ENCODE measurements at places on chromosomes 4 and X.

DNA sequence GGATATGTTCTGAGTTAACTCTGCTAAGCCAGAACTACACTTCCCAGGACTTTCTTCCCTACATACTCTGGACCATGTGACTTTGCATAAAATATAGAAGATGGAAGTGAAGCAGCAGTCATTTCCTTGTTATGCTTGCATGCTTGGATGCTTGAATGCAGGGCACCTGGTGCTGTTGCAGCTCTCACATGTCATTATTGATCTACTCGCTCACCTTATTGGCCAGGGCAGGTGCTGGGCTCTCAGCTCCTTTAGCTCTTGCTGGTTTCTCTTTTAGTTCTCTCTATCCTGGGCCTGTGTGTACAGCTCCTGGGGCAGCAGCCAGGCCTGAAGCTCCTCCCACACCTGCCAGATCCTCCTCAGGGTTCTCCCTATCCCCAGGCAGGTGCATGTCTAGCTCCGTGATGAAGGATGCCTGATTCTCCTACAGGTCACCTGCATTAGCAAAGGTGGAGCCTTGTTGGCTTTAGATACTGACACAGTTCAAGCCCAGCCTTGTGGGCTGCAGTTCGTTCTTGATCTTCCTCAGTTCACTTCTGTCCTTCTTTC is 53.3 kb downstream of the MED28 start:
- no peak for DNase-seq

GRCh38 chrX:16839852-16840460 is 30.2 kb downstream of the RBBP7 start:
- DNase-seq: no peak

DNA sequence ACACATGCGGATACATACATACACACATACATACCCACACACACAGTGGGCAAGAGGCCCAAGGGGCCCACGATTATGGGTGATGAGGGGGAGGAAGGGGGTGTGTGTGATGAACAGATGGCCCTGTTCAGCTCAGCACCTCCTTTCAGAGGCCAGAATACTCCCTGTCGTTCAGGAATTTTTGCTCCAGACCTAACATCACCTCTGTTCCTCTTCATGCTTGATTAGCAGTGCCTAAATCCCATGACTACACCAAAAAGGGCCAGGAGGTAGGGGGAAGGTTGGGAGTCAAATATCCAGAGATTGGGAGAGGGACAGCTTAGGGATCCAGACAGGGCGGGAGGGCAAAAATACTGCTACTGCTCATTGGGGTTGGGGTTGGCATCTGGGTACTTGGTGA is 42.7 kb downstream of the SMC1A start:
- DNase-seq: no peak

DNA sequence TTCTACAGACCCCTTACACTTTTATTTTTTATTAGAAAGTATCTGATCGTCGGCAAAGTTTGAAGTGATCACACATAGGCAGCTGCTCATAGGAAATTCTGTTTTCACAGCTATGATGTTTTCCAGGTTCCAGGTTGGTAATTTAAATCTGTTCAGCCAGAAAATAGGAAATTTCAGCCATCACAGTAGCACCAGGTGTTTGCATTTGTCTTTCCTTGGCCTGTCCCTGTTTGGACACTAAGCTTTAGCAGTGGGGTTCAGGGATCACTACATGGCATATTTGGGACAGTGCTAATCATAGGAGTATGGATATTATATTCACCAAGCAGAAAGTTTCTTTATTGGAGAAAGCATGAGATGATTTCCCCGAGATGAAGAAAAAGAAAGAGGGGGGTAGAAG is 92.9 kb downstream of the ANK2 start:
- DNase-seq: no peak

DNA sequence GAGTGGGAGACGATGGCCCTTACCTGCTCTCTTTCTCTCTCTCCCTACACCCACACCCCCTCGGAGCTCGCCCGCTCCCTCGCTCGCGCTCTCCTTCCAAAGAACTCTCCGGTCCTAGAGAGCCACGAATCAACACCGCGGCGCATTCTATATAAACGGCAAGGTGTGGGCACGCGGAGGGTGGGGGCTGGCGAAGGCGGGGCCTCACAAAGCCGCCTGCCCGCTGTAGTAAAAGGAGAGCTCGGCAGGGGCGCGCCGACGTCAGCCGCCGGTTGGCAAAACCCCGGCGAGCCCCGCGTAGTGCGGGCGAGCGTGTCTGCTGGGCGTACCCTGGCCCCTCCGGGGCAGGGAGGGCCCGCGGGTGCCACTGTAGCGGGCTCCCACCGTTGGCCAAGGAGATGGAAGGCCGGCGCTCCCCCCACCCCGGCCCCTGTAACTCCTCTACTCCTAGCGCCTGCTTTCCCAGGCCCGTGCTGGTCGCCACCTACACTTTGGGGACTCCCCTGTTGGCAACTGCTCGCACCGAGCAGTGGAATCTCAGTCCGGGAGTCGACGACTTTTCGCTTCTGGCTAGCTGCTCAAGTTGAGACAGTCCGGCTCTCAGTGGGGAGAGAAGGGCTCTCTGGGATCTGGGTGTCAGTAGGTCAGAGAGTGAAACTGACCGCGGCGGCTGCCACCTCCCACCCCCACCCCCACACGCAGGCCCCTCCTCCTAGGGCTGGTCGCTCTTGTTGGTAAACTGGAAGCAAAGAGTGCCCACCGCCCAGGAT is 325.5 kb upstream of the F9 start:
- DNase-seq: no peak

DNA sequence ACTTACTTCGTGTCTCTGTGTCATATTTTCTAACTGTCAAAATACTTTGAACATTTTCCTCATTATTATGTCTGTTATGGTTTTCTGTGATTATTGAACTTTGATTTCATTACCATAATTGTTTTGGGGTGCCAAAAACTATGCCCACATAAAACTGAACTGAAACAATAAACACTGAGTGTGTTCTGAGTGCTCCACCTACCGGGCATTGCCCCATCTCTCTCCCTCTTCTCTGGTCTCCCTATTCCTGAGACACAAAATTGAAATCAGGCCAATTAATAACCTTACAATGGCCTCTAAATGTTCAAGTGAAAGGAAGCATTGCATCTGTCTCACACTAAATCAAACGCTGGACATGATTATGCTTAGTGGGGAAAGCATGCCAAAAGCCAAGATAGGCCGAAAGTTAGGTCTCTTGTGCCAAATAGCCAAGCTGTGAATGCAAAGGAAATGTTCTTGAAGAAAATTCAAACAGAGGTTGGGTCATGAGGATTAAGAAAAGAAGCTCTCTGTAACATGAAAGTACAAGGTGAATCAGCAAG is 972.3 kb downstream of the PCDH7 start:
- no peak for DNase-seq

GRCh38 chrX:57772637-57773036 is 92.6 kb upstream of the NLRP2B start:
- no peak for DNase-seq

DNA sequence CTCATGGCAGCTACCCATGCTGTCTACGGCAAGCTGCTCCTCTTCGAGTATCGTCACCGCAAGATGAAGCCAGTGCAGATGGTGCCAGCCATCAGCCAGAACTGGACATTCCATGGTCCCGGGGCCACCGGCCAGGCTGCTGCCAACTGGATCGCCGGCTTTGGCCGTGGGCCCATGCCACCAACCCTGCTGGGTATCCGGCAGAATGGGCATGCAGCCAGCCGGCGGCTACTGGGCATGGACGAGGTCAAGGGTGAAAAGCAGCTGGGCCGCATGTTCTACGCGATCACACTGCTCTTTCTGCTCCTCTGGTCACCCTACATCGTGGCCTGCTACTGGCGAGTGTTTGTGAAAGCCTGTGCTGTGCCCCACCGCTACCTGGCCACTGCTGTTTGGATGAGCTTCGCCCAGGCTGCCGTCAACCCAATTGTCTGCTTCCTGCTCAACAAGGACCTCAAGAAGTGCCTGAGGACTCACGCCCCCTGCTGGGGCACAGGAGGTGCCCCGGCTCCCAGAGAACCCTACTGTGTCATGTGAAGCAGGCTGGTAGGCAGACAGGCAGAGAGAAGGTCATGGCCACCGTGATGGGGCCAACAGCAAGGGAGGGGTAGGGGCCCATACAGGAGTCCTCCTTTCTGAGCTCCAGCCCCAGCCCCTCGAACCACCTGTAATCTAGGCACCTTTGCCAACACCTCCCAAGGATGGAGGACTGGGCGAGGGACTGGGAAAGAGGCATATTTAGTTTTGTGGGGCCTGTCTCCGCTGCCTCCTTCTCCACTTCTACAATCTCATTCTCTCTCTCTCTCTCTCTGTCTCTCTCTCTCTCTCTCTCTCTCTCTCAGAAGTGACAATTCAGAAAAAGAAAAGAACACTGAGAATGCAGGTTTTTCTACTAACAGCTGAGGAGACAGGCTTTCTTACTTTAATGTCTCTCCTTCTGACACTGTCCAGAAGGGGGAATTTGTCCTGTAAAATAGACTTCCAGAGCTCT is 4.7 kb upstream of the TSPYL2 start:
- DNase-seq: peak; percentile 43

DNA sequence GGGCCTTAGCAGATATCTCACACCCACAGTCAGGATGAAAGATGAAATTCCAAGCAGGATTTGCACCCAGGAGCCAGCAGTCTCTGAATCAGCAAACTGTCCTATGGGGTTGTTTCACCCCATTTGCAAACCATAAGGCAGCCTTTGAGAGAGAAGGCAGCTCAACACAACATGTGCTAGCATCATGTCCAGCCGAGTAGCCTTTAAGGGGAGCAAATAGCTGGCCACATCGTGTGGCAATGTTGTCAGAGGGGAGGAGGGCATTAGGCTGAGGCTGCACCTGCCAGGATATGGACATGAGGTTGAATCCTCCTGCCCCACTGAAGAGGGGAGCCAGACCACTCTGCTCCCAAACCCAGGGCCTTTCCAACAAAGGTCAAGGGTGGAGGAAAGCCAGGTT is 20.6 kb upstream of the PJA1 start:
- DNase-seq: peak; percentile 40

GRCh38 chr4:79300280-79300679 is 25.6 kb downstream of the NAA11 start:
- no peak for DNase-seq

GRCh38 chr4:131584587-131584986 is 1564.5 kb upstream of the PCDH10 start:
- DNase-seq: no peak

- peak; percentile 62 for DNase-seq
Measured at GRCh38 chr4:5708449-5709206, at the start of gene EVC2. TSS of gene EVC2 (minus strand) at chr4:5708559. CDS start at chr4:5708513, 46 bp downstream.

GRCh38 chr4:24632011-24632410 is 47.7 kb upstream of the DHX15 start:
- DNase-seq: no peak

DNA sequence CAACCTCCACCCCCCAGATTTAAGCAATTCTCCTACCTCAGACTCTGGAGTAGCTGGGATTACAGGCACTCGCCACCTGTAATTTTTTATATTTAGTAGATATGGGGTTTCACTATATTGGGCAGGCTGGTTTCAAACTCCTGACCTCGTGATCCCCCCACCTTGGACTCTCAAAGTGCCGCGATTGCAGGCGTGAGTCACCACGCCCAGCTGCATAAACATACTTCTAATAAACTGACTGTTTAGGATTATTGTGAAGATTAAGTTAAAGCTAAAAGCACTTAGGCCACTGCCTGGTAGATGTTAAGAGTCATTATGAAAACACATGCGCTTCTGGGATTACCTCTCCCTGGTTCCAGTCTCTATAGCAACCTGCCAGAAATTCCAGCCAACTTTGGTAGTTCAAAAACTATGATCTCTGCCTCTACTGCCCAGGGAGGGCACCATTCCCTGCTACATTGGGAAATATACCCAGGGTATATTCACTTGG is 30.2 kb upstream of the GRIA3 start:
- no peak for DNase-seq

- no peak for DNase-seq
Measured at GRCh38 chr4:99219479-99219878, 433 bp upstream of the ADH6 start.

DNA sequence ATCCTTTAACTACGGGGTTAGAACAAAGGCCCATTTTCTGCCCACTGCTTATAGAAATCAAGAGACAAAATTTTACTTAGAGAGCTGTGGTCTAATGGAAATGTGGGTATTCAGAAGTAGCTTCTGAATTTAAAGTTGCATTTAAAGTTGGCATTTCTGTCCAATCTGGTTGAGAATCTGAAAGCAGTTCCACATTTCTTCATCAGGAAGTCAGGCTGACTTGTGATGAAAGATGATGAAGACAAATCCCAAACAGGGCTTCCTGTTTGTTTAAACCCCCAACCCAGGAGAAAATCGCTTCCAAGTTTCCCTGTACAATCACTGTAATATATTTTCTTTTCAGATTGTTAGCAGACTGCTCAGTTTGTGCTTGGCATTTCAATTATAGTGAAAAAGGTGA is 345.3 kb downstream of the SPRY1 start:
- DNase-seq: no peak

DNA sequence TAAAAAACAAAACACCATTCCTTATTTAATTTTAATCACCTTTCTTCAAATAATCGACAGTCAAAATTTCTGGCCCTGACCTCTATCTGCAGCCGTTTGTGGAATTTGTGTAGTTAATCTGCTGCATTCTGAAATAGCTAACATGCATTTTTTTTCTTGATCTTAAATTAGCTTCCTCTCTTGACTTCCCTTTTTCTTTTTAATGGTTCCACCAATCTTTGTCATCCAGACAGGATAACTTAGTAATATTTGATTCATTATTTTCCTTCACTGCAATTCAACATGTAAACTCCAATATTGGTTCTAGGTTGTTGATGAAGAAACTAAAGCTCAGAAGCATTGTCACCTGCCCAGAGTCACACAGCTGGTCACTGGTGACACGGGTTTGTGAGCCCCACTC is 77.3 kb downstream of the ARHGAP10 start:
- DNase-seq: no peak

All from activated CD8-positive, alpha-beta memory T cell treated with anti-CD3 and anti-CD28 coated beads for 24 hours (primary cell).